Sigmoid colon (tissue), 7 donors: ENCODE measurements at places on chromosomes 11 and 22. TPM values are rescaled to one million over a fixed set of nuclear protein-coding genes. Genes with fewer than 3 reads are reported as not detected.
A peak's percentile ranks its signal among the peaks of the same experiment; 100 is the strongest.

GRCh38 chr11:61828629-61829407, 718 bp downstream of the FADS2 start:
- H3K4me3 ChIP-seq, result peak overlapping the region; percentile 56
- H3K27ac ChIP-seq, result peak overlapping the region; percentile 80
- peak; percentile 74 for DNase-seq
- H3K4me1 ChIP-seq, result no peaks in the 10 kb centered on the region
- H3K27me3 ChIP-seq, result no peaks in the 10 kb centered on the region

DNA sequence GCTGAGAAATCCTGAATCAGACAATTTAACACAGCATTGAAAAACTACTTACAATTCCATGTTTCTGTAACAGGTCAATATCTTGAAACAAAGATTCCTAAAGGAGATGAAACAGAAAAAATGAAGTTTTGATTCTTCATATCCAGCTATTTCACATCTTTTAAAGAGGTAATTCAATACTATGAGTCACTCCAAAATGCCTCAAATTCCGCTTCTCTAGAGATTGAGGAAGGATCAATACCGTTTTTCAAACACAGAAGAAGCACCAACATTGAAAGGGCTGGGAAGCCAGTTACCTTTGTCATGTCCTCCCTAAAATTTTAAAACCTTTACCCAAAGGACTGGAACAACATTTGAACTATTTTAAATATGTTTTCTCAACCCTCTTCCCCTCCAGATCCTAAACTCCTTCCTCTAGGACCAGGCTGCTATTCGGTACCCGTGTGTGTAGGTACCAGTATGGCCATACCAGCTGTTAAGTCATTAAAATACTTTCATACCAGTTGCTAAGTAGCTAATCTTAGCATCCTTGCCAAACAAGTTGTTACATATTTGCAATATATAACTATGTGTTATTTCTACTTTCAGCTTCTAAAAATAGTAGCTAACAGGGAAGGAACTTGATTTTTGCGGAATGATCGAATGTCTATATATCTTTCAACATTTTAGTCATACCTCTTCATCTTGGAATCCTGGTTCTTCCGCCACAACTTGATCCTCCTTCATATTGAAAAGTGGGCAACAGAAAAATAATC, 2.3 kb downstream of the DMC1 start:
- no peak for DNase-seq
- H3K4me3 ChIP-seq, result no peak overlapping the region
- no peaks in the 10 kb centered on the region for H3K27me3 ChIP-seq
- H3K4me1 ChIP-seq, result peaks cover 11% of the 10 kb centered on the region

DNA sequence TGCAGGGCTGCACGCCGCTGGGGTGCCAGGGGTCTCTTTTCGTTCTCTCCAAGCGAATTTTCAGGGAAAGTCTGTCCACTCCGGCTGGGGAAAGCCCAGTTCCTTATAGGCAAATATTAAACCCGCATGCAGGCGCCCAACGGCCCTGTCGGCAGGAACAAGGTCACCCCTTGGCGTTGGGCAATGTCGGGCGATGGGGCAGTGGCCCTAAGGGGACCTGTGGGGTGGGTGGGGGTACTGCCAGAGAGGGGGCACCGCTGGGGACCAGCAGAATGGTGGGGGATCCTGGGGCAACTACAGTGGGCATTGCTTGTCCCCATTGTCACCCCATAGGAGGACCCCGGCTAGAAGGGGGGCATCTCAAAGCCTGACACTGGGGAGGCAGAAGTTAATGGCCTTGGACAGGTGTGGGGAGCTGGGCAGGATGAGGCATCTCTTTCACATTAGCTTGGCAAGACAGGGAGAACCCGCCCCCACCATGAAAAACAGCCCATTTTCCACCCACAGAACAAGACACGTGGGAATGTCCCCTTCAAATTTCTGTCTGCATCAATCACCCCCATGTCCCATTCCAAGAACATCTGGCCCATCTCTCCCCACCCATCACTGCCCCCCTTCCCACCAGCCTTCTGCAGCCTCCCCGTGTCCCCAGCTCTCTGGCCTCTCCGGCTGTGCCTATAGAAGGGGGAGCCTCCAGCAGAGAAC, 5.5 kb upstream of the IGF2 start:
- H3K4me3 ChIP-seq, result no peak overlapping the region
- peaks cover 12% of the 10 kb centered on the region for H3K4me1 ChIP-seq
- no peak for DNase-seq
- peaks cover 92% of the 10 kb centered on the region for H3K27me3 ChIP-seq
- no peak overlapping the region for H3K27ac ChIP-seq

- H3K4me3 ChIP-seq, result no peak overlapping the region
- H3K4me1 ChIP-seq, result no peaks in the 10 kb centered on the region
- no peaks in the 10 kb centered on the region for H3K27me3 ChIP-seq
- no peak for DNase-seq
- H3K27ac ChIP-seq, result no peak overlapping the region
Observed at GRCh38 chr11:70763606-70764005, 365.3 kb downstream of the CTTN start.

GRCh38 chr22:22164541-22165272, 79.9 kb upstream of the VPREB1 start:
- H3K4me3 ChIP-seq, result no peak overlapping the region
- H3K36me3 ChIP-seq, result no peaks in the 10 kb centered on the region
- DNase-seq, result no peak
- no peaks in the 10 kb centered on the region for H3K4me1 ChIP-seq

DNA sequence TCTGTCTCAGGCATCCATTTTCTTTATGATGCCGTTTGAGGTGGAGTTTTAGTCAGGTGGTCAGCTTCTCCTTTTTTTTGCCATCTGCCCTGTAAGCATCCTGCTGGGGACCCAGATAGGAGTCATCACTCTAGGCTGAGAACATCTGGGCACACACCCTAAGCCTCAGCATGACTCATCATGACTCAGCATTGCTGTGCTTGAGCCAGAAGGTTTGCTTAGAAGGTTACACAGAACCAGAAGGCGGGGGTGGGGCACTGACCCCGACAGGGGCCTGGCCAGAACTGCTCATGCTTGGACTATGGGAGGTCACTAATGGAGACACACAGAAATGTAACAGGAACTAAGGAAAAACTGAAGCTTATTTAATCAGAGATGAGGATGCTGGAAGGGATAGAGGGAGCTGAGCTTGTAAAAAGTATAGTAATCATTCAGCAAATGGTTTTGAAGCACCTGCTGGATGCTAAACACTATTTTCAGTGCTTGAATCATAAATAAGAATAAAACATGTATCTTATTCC, 10.9 kb upstream of the HBE1 start:
- DNase-seq, result no peak
- H3K27ac ChIP-seq, result no peak overlapping the region
- H3K36me3 ChIP-seq, result no peaks in the 10 kb centered on the region
- H3K27me3 ChIP-seq, result no peaks in the 10 kb centered on the region
- no peak overlapping the region for H3K4me3 ChIP-seq

- H3K27me3 ChIP-seq, result no peaks in the 10 kb centered on the region
- no peak overlapping the region for H3K27ac ChIP-seq
- no peaks in the 10 kb centered on the region for H3K36me3 ChIP-seq
- DNase-seq, result no peak
- peaks cover 34% of the 10 kb centered on the region for H3K4me1 ChIP-seq
- no peak overlapping the region for H3K4me3 ChIP-seq
Observed at GRCh38 chr11:15198284-15198683, 83.6 kb downstream of the INSC start.

DNA sequence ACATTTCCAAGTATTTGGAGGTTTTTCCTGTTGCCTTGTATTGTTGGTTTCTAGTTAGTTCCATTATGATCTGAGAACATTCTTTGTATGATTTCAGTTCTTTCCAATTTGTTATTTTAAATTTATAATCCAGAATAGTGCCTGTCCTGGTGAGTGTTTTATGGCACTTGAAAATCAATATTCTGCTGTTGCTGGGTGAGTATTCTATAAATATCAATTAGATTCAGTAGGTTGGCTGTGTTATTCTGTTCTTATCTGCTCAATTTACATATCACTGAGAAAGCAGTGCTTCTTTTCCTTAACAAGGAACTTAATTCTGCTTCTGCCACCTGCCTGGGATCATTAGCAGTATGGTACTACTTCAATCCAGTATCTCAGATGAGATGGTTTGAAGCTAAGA, 123.5 kb downstream of the SNX19 start:
- no peaks in the 10 kb centered on the region for H3K4me1 ChIP-seq
- DNase-seq, result no peak
- no peaks in the 10 kb centered on the region for H3K27me3 ChIP-seq
- no peaks in the 10 kb centered on the region for H3K36me3 ChIP-seq
- H3K4me3 ChIP-seq, result no peak overlapping the region

DNA sequence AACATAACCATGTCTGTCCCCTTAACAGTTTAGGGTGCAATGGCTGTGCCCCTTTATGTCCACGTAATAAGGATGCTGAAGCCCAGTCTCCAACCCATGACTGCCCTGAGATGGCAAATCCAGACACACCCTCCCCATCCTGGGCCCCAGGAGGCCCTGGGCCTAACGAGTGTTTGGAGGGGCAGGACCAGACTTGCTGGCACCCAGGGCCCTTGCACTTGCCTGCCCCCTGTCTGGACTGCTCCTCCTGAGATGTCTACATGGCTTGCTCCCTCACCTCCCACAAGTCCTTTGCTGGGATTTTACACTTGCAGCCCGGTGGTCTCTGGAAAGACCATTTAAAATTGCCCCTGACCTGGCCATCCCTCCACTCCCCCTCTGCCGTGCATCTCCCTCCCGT, 132.2 kb upstream of the NECTIN1 start:
- H3K27ac ChIP-seq, result no peak overlapping the region
- H3K4me3 ChIP-seq, result no peak overlapping the region
- H3K27me3 ChIP-seq, result no peaks in the 10 kb centered on the region
- no peak for DNase-seq

GRCh38 chr11:2387266-2387987, 10.3 kb downstream of the CD81 start:
- H3K27me3 ChIP-seq, result no peaks in the 10 kb centered on the region
- H3K4me1 ChIP-seq, result peaks cover 100% of the 10 kb centered on the region
- no peak for DNase-seq
- peak overlapping the region; percentile 100 for H3K27ac ChIP-seq
- H3K4me3 ChIP-seq, result no peak overlapping the region

GRCh38 chr11:35892166-35892565, 51.7 kb upstream of the LDLRAD3 start:
- H3K4me3 ChIP-seq, result no peak overlapping the region
- H3K27me3 ChIP-seq, result no peaks in the 10 kb centered on the region
- DNase-seq, result no peak
- no peaks in the 10 kb centered on the region for H3K36me3 ChIP-seq

DNA sequence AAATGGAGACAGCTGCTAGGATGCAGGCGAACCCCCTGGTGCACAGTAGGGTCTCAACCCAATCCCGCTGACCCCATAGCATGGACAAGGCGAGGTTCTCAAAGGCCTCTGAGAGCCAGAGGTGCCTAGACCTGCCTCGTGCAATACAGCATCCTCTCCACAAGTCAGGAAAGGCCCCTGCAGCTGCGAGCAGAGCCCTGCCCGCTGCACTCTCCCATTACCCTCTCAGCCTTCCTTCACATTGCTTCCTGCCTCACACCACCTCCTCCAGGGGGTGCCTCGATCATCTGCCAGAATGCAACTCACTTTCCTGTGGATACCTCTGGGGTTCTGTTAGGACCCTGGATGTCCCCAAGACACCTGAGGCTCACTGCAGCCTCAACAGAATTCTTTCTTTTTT, 42.8 kb upstream of the TCF20 start:
- no peaks in the 10 kb centered on the region for H3K27me3 ChIP-seq
- H3K27ac ChIP-seq, result no peak overlapping the region
- DNase-seq, result no peak

- H3K4me1 ChIP-seq, result peaks cover 29% of the 10 kb centered on the region
- peak; percentile 88 for DNase-seq
- H3K4me3 ChIP-seq, result peak overlapping the region; percentile 57
- H3K36me3 ChIP-seq, result no peaks in the 10 kb centered on the region
Observed at GRCh38 chr22:41367680-41368542, 13.8 kb upstream of the TEF start.

TPST2 gene
- 24.3 TPM for total RNA-seq

TRPC6 gene
- 10.8 TPM for total RNA-seq

PPP2R5B gene
- 17.8 TPM for total RNA-seq

TEX54 gene
- total RNA-seq, result 2.1 TPM

SPTBN2 gene
- 0.33 TPM for total RNA-seq

CHRM4 gene
- total RNA-seq, result 3.6 TPM

MEI1 gene
- not detected for total RNA-seq

OR2D2 gene
- total RNA-seq, result not detected

CD3E gene
- total RNA-seq, result 0.36 TPM
